Daoy (cell line): ENCODE measurements at places on chromosomes 1 and 21. TPM values are rescaled to one million over a fixed set of nuclear protein-coding genes. Genes with fewer than 3 reads are reported as not detected.

Gene TSTD1
- 0.17 TPM in 1 of 2 replicates, not detected in the other for total RNA-seq

Gene SNX7
- 75.5 and 81.5 TPM in 2 replicates for total RNA-seq

Gene OXCT2
- 2.9 and 3.8 TPM in 2 replicates for total RNA-seq

Gene INAVA
- total RNA-seq: 7.3 and 7.5 TPM in 2 replicates

Gene PALMD
- total RNA-seq: 2.7 and 4.2 TPM in 2 replicates

Gene DAB1
- not detected in 2 replicates for total RNA-seq

Gene FCGR2B
- not detected in 2 replicates for total RNA-seq

Gene VWA5B1
- not detected in 2 replicates for total RNA-seq

Gene TCEA3
- total RNA-seq: 1.7 and 4.3 TPM in 2 replicates

Gene TCHHL1
- not detected in 2 replicates for total RNA-seq

Gene AKR7A3
- total RNA-seq: 0.40 and 0.77 TPM in 2 replicates

Gene CLEC20A
- not detected in 2 replicates for total RNA-seq

Gene OTUD3
- total RNA-seq: 4.7 and 5.0 TPM in 2 replicates

Gene PDE9A
- 0.17 TPM in 1 of 2 replicates, not detected in the other for total RNA-seq

Gene GPX7
- 12.7 and 25.4 TPM in 2 replicates for total RNA-seq

Gene AKNAD1
- total RNA-seq: not detected in 2 replicates

Gene RIPK4
- total RNA-seq: 33.6 and 39.5 TPM in 2 replicates

Gene AVPR1B
- not detected in 2 replicates for total RNA-seq

Gene GSTM1
- total RNA-seq: 3.2 and 5.4 TPM in 2 replicates

Gene MECR
- 18.9 and 23.8 TPM in 2 replicates for total RNA-seq
